Omental fat pad (tissue), 4 donors: ENCODE measurements at places on chromosomes 7 and 10. TPM values are rescaled to one million over a fixed set of nuclear protein-coding genes. Genes with fewer than 3 reads are reported as not detected.

GRCh38 chr7:101200862-101201599 lies at the start of gene MOGAT3:
Gene MOGAT3, minus strand, starts transcription at chr7:101201036. Its CDS starts 182 bp downstream, at chr7:101200854.
- no peak for DNase-seq

DNA sequence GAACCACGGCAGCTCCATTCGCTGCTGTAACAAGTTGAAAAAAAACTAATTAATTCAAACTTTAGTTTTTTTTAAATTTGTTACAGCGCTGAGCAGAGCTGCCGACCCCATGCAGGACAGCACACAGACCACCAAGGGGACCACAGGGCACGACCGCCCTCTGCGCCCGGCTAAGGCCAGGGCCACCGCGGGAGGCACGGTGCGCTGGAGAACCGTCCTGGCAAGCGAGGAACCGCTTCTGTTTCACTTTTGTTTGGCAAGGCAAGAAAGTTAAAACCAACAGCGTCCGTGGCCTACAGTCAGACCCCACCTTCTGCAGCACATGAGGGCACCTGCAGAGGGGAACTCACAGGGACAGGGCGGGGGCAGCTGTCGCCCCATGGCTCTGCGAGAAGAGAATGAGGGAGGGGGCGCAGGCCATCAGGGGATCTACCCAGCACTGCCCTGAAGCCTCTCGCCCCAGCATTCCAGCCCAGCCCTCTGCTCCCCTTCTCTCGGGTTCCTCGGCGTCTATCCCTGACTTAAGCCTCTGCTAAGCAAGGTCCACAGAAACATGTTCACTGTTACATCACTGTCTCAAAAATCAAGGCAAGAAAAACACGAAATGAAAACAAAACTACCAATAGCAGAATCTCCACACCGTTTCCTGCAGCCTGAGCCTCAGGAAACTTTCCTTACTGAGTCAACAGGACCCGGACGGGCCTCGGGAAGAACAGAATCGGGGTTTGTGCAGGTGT lies 204.4 kb downstream of the DIP2C start:
- DNase-seq: no peak

DNA sequence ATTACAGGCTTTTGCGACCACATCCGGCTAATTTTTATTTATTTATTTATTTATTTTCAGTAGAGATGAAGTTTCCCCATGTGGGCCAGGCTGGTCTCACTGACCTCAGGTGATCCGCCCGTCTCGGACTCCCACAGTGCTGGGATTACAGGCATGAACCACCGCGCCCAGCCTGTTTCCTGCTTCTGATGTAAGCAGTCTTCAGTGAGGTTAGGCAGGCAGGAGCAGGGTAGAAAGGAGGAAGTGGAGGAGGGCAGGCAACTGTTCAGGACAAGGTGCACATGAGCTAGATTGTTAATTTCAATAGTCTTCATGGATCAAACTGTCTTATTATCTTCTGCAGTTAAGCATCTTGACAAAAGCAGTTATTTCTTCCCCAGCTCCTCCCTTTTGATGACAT lies 605.0 kb downstream of the CCSER2 start:
- no peak for DNase-seq

DNA sequence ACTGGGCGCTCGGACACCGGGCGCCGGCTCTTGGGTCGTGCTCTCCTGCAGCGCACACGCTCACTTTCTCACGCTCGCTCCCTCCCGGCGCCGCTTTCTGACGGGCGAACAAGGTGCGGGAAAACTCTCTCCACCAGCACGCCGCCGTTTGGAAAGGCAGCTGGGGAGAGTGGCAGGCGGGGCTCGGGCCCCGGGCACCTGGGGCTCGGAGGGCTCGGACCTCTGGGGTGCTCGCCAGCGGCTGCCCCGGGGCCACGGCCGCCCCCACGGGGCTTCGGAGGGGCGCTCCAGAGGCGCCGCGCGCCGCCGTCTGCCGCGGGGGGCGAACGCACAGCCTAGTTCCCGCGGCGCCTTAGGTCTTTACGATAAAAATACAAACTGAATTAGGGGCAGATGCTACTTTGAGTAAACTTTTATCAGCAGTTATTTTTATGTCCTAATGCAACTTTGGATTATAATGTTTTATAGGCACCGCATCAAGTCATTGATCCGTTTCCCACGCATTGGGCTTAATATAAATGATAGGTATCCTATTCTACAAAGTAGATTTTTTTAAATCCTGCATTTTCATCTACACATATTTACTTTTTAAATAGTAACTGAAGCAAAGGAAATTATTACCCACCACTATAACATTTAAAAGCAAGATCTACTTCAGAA lies 535 bp upstream of the EPC1 start:
- DNase-seq: no peak

GRCh38 chr7:146424084-146424483 lies 307.5 kb downstream of the CNTNAP2 start:
- DNase-seq: no peak

DNA sequence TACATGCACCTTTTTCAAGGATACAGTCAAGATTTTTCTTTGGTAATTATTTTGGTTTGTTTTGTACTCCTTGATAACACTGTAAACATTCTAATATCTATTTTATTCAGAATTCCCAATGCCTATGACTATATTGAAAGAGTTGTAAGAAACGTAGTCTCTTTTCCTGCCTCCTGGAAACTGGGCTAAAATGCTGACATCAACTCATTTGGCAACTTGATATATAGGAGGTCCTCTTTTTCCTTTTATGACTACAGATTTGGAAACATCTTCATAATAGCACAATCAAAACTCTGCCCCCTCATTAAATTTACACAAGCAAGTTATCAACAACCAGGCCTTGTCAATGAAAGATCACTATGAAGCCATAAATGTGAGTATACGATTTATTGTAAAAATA lies 422.3 kb upstream of the PCDH15 start:
- DNase-seq: no peak

DNA sequence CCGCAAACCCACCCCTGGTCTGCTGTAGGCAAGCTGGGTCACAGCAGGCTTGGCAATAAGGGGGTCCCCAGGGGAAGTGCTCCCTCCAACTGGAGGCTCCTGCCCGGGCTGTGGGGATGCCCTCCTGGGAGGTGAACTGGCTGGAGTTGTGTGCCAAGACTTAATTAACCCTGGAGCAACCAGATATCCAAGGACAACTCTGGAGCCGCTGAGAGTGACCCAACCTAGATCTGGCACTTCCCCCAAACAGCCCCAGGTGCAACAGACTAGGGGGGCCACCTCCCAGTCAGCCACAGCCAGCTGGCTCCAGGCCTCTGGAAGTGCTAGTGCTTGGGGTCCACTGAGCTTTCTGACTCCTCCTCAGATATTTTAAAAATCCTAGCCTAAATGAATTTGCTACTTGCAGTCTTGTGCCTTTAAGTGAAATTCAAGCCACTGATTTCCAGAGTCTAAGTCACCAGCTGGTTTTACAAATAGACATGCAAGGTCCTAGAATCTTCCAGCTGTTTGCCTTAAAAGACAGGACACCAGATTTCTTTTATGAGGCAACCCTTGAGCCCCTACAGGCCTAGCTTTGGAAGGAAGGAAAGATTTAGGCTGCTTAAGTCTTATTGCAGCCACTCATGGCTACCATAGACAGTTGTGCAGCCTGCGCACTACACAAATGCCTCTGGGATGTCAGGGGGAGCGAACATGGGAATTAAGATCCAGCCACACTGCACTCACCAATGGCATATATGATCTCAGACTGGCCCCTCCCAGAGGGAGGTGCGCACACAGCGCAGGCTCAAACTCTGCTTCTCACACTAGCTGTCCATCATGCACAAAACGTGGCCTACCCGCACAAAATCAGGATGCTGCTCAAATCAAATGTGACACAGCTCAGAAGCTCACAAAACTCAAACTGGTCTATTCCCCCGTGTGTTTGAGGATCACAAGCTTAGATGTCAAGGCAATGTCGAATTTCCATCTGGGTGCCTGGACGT lies 42.6 kb upstream of the MYL10 start:
- no peak for DNase-seq

DNA sequence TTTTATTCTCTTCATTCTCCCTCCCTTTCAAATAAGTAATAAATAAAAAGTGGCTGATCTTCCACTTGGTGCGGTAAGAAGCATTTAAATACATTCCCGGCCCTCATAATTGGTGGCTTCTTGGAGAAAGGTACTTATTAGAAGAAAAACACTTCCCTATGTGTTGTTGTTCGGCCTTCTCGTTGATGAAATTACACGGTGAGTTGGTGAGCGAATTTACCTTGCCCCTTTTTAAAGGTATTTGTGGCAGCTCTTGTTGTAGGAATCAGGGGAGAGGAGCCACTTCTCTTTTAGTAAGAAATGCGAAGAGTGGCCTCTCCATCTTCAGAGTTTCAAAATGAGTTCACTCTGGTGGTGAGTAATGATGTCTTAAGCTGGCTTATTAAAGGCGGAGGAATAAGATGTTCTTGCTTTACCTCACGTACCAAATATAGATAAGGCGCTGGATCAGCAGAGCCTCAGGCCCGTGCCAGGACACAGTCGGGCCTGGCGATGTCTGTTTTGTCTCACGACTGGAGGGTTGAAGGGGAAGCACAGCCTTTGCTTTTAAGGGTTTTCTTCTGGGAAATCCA lies 135.9 kb downstream of the CUX1 start:
- no peak for DNase-seq

GRCh38 chr10:7700577-7701125 lies 2.5 kb upstream of the ITIH2 start:
- DNase-seq: no peak

- no peak for DNase-seq
Measured at GRCh38 chr7:111756687-111757178, 194.4 kb upstream of the IMMP2L start.

DNA sequence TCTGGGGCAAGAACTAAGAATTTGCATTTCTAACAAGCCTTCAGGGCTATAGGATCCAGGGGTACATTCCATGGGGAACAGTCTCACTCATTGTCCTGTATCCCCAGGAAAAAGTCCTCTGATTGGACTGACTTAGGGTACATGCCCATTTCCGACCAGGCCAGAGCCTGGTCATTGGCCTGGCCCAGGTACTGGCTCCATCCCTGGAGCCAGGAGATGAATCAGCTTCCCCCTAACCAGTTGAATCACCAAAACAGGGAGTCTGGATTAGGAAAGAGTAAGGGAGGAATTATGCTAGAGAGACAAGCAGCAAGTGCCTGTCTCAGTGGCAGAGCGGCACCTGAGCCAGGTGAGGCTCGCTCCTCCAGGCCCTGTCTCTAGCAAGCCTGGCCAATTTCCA lies 137.5 kb downstream of the FGFR2 start:
- no peak for DNase-seq

- DNase-seq: no peak
Measured at GRCh38 chr7:155000795-155001194, 2.1 kb downstream of the PAXIP1 start.

- no peak for DNase-seq
Measured at GRCh38 chr10:33484787-33485186, 150.3 kb upstream of the NRP1 start.

- no peak for DNase-seq
Measured at GRCh38 chr7:151249034-151249731, 689 bp upstream of the SMARCD3 start.

DNA sequence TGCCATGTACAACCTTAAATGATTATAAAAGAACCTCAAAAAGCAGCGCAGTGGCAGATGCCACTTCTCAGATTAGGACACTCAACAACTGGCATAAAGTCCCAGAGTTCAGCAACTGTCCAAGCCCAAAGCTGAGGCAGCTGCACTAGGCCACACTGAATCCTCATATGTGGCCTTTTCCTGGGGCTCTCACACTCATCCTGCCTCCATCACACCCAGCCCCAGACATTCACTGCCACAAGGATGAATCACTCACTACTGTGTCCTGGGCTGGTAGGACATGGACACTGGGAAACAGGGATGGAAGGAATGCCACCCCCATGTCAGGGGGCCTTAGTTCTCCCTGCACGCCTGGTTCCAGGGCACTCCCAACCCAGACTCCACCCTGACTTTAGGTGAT lies 547.7 kb downstream of the TNS3 start:
- no peak for DNase-seq

GRCh38 chr7:620885-621284 lies 101.2 kb upstream of the PDGFA start:
- DNase-seq: no peak

DNA sequence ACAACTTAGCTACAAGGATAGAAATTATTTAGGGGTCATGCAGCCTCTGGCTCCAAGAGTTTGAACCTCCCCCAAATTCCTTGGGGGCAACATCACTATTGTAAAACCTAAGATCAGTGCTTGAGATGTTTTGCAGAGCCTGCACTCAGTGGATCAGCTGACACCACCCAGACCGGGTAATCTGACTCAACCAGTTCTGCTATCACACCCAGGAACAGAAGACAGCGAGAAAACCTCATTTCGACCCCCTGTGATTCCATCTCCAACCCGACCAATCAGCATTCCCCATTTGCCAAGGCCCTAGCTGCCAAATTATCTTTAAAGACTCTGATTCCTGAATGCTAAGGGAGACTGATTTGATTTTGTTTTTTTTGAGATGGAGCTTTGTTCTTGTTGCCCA lies 5.2 kb downstream of the TACR2 start:
- no peak for DNase-seq

The ZNF804B gene
- total RNA-seq: not detected

The TRPV5 gene
- not detected for total RNA-seq

The RAPGEF5 gene
- total RNA-seq: 79.3 TPM

The LCOR gene
- 25.9 TPM for total RNA-seq

The DLG5 gene
- 42.7 TPM for total RNA-seq

The TBXAS1 gene
- total RNA-seq: 46.0 TPM

The CLDN3 gene
- total RNA-seq: not detected

The UCN3 gene
- total RNA-seq: not detected

The PSD gene
- total RNA-seq: 1.6 TPM
